ENCODE measurements at places on chromosomes 12 and 14. TPM values are rescaled to one million over a fixed set of nuclear protein-coding genes. Genes with fewer than 3 reads are reported as not detected.
A peak's percentile ranks its signal among the peaks of the same experiment; 100 is the strongest.

Gene GPR84
- total RNA-seq = not detected

Gene SLC4A8
- 4.2 TPM for total RNA-seq

Gene GLT1D1
- total RNA-seq = 0.11 TPM

Gene KRT71
- total RNA-seq = not detected

DNA sequence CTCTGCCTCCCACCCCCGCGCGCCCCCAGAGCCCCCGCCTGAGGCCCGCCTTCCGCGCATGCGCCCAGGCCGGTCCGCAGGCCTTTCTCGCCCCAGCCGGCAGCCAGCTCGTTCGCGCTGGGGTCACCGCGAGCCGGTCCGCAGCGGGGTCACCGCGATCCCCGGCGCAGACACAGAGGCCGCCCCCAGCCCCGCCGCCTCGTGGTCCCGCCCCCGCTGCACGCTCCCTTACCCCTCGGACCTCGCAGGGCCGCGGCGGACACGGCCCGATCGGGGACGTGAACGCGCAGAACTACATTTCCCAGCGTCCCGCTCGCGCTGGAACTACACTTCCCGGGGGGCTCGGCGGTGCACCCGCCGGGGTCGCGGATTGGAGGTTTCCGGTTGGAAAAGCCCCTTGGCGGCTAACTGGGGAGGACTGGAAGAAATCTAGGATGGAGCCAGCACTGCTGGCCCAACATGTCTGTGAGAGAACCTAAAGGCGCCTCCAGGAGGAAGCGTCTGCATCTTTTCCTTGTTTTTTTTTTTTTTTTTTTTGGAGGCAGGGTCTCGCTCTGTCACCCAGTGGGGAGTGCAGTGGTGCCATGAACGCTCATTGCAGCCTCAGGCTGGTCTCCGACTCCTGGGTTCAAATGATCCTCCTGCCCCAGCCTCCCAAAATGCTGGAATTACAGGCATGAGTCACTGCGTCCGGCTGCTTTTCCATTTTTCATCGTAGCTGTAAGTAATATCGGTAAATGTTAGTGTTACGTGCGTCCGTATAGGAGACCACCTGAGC is at the start of gene ZNF605:
Gene ZNF605, minus strand, starts transcription at position 296 of the 778 bp plus-strand sequence. CDS start 10,671 bp downstream, outside the sequence.
- H3K4me1 ChIP-seq = peaks cover 24% of the 10 kb centered on the region
- no peaks in the 10 kb centered on the region for H3K27me3 ChIP-seq
- DNase-seq = peak; percentile 94

Gene TAS2R30
- 3.4 TPM for total RNA-seq

DNA sequence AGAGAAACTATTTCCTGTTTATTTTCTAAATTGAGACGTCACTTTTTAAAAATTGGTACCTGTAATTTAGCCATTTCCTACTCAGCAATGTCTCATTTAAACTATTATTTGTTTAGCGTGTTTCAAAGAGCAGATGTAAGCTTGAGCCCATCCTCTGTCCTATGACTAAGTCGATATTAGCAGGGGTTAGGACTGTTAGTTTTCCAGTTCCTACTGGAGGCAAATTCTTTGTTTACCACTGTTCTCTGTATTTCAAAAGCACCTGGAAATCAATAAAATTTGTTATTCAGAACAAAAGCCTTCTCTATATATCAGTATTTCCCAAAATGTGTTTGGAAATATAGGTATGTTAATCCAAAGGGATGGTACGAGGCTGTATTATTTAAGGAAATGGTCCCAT is 42.4 kb downstream of the MDM2 start:
- DNase-seq = no peak
- no peak overlapping the region for H3K27ac ChIP-seq
- no peaks in the 10 kb centered on the region for H3K36me3 ChIP-seq
- H3K4me1 ChIP-seq = no peaks in the 10 kb centered on the region
- no peak overlapping the region for H3K4me3 ChIP-seq

DNA sequence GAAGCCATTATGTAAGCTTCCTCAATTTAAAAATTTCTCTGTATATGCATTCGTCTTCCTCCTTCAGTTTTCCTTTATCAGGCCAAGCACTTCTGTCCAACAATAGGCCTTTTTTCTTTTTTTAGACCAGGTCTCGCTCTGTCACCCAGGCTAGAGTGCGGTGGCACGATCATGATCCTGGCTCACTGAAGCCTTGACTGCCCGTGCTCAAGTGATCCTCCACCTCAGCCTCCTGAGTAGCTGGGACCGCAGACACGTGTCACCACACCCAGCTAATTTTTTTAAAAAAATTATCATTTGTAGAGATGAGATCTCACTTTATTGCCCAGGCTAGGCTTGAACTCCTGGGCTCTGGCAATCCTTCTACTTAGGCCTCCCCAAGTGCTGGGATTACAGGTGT is 25.8 kb downstream of the TAOK3 start:
- H3K27me3 ChIP-seq = no peaks in the 10 kb centered on the region
- H3K27ac ChIP-seq = no peak overlapping the region
- no peak for DNase-seq
- no peaks in the 10 kb centered on the region for H3K36me3 ChIP-seq
- no peak overlapping the region for H3K4me3 ChIP-seq
- peaks cover 3% of the 10 kb centered on the region for H3K4me1 ChIP-seq

GRCh38 chr12:119340578-119340977 is 6.0 kb downstream of the CCDC60 start:
- H3K4me3 ChIP-seq = no peak overlapping the region
- H3K36me3 ChIP-seq = no peaks in the 10 kb centered on the region
- no peaks in the 10 kb centered on the region for H3K27me3 ChIP-seq
- H3K4me1 ChIP-seq = no peaks in the 10 kb centered on the region
- H3K27ac ChIP-seq = no peak overlapping the region

DNA sequence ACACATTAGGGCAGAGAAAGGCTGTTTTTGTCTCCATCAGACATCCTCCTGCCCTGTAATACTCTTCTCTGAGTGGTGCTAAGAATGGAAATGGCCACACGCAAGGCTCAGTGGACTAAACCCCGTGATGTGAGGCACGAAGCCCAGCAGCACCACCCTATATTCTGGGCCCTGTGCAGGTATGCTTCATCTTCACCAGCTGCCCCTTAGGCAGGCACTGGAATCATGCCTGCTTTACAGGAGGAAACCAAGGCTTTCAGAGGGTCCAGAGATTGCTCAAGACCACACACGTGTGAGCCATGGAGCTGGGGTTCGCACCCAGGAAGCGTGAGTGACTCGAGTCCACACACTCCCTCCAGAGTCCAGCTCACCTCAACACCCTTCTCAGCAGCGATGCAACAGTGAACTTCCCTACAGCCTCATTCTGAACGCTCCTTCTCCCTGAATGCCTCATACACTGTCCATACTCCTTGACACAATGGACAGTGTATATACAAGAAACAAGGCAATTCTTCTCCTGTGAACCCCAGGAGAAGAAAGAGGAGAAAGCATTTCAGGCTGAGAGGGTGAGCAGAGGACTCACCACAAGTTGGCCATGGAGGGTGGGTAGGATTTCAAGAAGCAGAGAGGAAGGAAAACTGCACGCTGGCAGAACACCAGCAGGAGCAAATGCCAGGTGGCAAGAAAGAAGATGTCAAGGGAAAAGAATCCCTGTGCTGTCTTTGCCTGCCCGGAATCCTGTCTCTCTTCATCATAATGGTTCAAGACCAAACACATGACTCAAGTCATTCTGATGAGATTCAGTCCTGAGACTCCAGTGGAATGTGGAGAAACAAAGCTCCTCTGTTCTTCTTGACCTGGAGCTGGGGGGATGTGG is 39.1 kb downstream of the NT5DC3 start:
- no peak overlapping the region for H3K4me3 ChIP-seq
- peaks cover 11% of the 10 kb centered on the region for H3K36me3 ChIP-seq
- no peak for DNase-seq
- peak overlapping the region; percentile 15 for H3K27ac ChIP-seq
- peaks cover 39% of the 10 kb centered on the region for H3K4me1 ChIP-seq

- H3K27ac ChIP-seq = no peak overlapping the region
- no peak overlapping the region for H3K4me3 ChIP-seq
- peaks cover 5% of the 10 kb centered on the region for H3K4me1 ChIP-seq
- no peak for DNase-seq
- H3K36me3 ChIP-seq = no peaks in the 10 kb centered on the region
These were observed 48.5 kb downstream of the CHST11 start for GRCh38 chr12:104505095-104505818.

- H3K4me1 ChIP-seq = no peaks in the 10 kb centered on the region
- H3K36me3 ChIP-seq = no peaks in the 10 kb centered on the region
- no peak for DNase-seq
- no peak overlapping the region for H3K27ac ChIP-seq
These were observed 47.9 kb upstream of the KCNC2 start for GRCh38 chr12:75257510-75257909.

Gene TMPO
- 59.3 TPM for total RNA-seq

Gene PLEK2
- not detected for total RNA-seq

Gene LBHD2
- total RNA-seq = not detected

- no peak for DNase-seq
- H3K4me3 ChIP-seq = no peak overlapping the region
- H3K4me1 ChIP-seq = peaks cover 2% of the 10 kb centered on the region
- H3K27ac ChIP-seq = no peak overlapping the region
- H3K36me3 ChIP-seq = no peaks in the 10 kb centered on the region
These were observed 62.5 kb upstream of the PRICKLE1 start for GRCh38 chr12:42652048-42652447.

DNA sequence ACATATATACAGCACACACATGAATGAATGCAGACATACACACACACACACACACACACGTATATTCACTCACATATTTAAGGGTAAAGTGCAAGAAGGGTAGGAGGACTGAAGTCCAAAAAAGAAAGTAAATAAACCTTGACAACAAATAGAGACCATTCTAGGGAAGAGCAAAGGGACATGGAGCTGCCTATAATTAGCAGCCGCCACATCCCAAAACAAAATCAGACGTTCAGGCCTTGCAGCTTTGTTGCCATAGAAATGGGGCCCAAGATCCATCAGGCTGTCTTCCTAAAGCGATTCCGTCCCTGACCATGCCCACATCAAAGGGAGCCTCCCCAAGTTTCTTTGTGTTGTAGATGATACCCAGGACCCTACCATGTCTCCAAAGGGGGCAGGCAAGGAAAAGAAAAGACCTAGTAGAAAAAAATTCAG is 703.5 kb upstream of the TBX3 start:
- no peaks in the 10 kb centered on the region for H3K4me1 ChIP-seq
- no peak overlapping the region for H3K4me3 ChIP-seq
- H3K36me3 ChIP-seq = no peaks in the 10 kb centered on the region

Gene KRT77
- total RNA-seq = not detected

DNA sequence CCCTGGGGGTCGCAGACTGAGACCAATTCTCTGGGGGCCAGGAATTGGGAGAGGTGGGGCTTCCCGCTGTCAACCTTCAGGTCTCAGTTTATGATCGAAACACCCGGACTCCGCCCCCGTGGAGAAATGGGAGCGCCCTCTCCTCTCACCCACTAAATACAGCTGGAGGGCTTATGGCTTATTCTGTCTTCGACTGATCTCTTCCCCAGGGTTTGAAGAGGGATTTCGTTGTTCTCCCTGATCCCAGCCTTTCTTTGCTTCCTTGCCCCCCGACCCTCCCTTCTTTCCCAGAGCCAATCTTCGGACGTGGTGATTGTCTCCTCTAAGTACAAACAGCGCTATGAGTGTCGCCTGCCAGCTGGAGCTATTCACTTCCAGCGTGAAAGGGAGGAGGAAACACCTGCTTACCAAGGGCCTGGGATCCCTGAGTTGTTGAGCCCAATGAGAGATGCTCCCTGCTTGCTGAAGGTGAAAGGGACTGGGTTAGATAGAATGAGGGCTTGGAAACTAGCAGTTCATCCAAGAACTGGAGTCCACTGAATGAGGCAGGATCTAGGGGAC is 607 bp downstream of the OS9 start:
- no peak overlapping the region for H3K27ac ChIP-seq
- H3K36me3 ChIP-seq = peaks cover 31% of the 10 kb centered on the region
- H3K4me3 ChIP-seq = no peak overlapping the region
- H3K27me3 ChIP-seq = peaks cover 13% of the 10 kb centered on the region
- no peak for DNase-seq

Gene NKX2-1
- not detected for total RNA-seq

- no peak for DNase-seq
- no peak overlapping the region for H3K4me3 ChIP-seq
These were observed 12.4 kb downstream of the CALM1 start for GRCh38 chr14:90409209-90409730.

Gene ALG10
- total RNA-seq = 6.9 TPM

Gene AQP5
- 0.24 TPM for total RNA-seq

DNA sequence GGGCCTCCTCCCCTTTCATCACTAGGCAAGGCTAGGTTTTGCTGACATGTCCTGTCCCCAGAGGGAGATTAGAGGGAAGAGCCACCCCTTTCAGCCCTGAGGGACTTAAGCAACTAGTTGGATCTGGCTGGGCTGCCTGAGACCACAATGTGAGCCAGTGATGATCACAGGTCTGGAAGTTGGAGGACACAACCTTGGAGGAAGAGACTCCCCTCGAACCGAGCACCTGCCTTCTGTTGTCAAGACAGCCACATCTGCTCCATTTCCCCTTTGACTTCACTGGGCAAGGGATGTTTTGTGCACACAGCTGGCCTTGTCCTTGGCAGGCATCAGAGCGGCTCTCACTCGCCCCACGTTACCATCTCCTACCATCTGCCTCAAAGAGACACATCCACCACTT is 31.4 kb downstream of the MVK start:
- DNase-seq = no peak
- H3K4me1 ChIP-seq = peaks cover 1% of the 10 kb centered on the region
- H3K27ac ChIP-seq = no peak overlapping the region
- H3K4me3 ChIP-seq = no peak overlapping the region

- peak; percentile 96 for DNase-seq
- no peaks in the 10 kb centered on the region for H3K36me3 ChIP-seq
- peak overlapping the region; percentile 82 for H3K27ac ChIP-seq
- H3K27me3 ChIP-seq = no peaks in the 10 kb centered on the region
- peak overlapping the region; percentile 6 for H3K4me3 ChIP-seq
These were observed 132.6 kb upstream of the MAP1LC3B2 start for GRCh38 chr12:116426391-116427136.

- no peak overlapping the region for H3K4me3 ChIP-seq
- peaks cover 11% of the 10 kb centered on the region for H3K36me3 ChIP-seq
- no peak for DNase-seq
- no peak overlapping the region for H3K27ac ChIP-seq
- no peaks in the 10 kb centered on the region for H3K27me3 ChIP-seq
These were observed 274.4 kb downstream of the FBXL14 start for GRCh38 chr12:1320021-1320420.

GRCh38 chr12:45948546-45948945 is 41.8 kb downstream of the SCAF11 start:
- H3K27ac ChIP-seq = no peak overlapping the region
- H3K4me3 ChIP-seq = no peak overlapping the region
- no peak for DNase-seq
- H3K36me3 ChIP-seq = peaks cover 45% of the 10 kb centered on the region
- H3K27me3 ChIP-seq = no peaks in the 10 kb centered on the region
- peaks cover 17% of the 10 kb centered on the region for H3K4me1 ChIP-seq

Measured in osteocyte (in vitro differentiated cells).